ENCODE measurements at places on chromosomes 1 and 21.
A peak's percentile ranks its signal among the peaks of the same experiment; 100 is the strongest.

- DNase-seq, result no peak
These were observed 39.2 kb upstream of the SERBP1 start for GRCh38 chr1:67469431-67469830.

DNA sequence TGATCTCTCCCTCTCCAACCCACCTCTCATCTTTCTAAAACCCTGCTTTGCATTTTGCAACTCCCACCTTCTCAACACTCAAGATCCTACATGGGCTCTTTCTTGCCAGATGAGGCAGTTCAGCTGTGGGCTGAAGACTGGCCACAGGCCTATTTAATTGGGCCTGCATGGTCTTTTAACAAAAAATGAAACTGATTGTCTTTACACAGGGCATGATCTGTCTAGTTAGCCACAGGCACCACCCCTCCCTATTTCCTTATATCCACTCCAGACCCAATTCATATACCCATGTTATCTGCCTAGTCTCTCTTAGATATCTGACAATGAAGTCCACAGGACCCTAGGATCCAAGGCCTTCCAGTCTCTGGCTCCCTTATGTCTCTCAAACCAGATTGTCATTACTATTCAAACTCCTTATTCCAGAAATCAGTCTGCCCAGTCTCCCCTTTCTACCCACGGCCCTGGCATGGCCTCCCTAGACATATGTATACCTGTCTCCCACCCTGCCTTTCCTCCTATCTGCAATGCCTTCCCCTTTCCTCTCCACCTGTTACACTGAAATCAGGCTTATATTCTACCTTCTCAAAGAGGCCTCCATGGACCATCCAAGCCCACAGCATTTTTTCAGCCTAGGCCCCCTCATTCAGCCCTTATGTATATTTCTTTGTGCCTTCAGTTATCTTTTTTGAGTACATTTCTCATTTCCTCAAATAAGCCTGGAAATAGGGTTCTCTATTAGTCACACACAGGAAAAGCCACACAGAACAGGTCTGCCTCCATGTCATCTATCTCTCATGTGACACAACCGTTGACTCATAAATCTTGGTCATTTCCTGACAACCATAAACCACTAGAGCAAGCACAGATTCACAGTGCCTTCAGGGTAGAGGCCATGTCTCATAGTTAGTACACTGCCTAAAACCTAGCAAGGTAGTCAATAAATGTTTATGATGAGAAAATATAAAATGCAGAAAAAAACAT is 39.0 kb downstream of the LPAR3 start:
- DNase-seq, result peak; percentile 75

DNA sequence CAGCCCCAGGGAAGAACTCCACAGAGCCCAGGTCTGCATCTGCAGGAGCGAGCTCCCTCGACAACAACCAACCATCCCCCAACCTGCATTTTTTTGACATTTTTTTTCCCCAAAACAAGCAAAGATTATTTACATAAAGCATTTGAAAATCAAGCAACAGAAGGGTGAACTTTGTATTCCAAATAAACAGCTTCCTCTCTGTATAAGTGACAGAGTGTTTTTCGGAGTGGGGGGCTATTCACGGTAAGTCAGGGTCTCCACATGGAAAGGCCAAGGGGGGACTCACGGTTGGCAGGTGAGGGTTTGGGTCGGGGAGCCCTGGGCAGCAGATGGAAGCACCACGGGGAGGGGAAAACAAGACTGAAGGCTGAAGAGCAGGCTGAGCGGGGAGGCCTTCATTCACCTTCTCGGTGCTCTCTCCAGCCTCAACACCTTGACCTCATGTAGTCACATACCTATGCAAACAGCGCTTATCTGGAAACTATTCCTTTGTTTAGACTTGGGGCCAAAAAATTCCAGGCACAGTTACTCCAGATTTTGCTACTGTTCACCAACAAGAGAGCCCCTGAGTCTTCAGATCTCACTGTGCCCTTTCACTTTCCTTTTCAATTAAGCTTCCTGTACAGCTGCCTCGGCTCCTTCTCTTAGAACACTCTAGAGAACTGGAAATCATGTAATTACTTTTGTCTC is 27.6 kb downstream of the C2CD2 start:
- peak; percentile 78 for DNase-seq

GRCh38 chr1:246726881-246727280 is 2.7 kb downstream of the SCCPDH start:
- DNase-seq, result no peak

DNA sequence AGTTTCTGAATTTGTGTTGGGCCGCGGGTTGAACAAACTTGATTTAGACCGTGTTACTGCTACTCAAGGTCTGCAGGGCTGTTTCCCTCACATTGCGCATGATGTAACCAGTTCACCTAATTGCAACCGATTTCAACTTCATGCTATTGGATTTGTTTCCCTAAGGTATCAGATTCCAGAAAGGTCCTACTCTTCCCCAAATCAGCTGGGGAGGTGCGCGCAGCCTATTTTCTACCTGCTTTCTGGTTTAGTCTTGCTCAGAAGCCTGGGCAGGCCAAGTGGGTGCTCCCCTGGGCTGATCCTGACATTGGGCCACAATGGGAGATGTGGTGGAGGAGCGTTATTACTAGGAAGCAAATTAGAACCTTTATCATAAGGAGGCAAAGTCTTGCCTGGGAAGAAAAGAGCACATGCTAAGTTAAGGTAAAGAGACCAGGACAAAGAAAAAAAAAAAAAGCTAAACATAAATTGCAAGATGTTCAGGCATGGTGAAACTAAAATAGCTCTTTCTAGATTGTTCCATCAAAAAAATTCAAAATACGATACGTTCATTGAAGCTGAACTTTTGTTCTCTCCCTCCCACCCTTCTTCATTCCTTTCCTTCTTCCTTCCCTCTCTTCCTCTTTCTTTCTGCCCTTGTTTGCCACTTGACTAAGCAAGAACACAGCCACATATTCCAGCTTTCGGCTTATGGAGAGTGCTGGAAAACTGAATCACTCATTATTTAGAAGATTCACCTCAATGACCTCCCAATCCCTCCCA is 28.8 kb upstream of the TARBP1 start:
- DNase-seq, result no peak

DNA sequence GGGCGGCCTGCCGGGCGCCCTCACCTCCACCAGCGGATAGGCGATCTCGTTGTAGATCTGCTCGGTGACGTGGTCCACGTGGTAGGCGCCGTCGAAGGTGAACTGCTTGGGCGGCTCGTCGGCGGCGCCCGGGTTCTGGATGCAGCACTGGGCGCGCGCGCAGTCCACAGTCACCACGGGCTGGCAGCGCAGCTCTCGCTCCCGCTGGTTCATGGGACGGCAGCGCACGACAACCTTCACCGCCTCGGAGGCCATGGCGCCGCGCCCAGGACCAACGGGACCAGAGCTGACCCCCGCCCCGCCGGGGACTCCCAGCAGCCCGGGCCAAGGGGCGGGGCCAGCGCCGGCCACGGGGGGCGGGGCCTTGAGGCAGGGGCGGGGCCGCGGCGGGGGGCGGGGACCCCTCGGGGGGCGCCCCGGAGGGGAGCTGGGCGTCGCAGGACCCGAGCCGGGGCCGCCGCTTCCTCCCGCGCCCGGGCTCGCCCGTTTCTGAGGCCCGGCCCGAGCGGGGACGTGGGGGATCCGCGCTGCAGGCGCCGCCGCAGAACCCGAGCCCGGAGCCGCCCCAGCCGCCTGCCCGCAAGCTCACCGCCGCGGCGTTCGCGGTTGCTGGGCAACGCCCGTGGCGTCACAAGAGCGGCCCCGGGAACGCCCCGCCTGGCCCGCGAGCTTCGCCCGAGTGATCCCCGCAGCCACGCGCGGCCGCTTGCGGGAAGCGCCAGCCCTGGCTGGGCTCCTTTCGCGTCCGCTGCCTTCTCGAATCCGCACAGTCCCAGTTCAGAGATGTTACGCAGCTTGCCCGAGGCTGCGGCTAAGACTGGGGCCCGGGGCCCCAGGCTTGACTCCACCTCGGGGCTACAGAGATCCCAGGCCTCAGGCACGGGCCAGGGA is at the start of gene KIF17:
KIF17 (minus strand) TSS at position 556 of the 891 bp plus-strand sequence; CDS start at position 255, 301 bp downstream.
- DNase-seq, result peak; percentile 65

DNA sequence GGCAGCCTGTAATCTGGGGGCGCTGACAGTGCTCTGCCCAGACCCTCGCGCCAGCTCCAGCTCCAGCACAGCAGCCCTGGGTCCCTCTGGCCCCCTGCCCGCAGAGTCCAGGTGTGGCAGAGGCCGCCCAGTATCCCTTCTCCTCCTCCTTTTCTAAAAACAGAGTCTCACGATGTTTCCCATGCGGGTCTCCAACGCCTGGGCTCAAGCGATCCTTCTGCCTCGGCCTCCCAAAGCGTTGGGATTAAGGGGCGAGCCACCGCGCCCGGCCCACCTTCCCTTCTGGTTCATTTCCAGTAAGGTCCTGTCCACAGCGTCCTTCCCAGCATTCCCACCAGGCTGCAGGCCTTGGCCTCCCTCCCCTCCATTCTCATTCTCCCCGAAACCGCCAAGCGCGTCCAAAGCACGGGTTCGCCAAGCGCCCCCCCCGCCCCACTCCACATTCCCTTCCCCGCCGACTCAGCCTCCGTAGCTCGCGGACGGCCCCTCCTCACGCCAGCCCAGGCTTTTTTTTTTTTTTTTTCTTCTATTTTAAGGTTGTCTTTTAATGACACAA is 2.0 kb upstream of the PCBP3 start:
- no peak for DNase-seq

GRCh38 chr1:224433701-224434672 is 610 bp downstream of the WDR26 start:
- peak; percentile 24 for DNase-seq

- DNase-seq, result no peak
These were observed 134.7 kb downstream of the FAM78B start for GRCh38 chr1:166031932-166032571.

Data from GM12865 (cell line).